ENCODE measurements at places on chromosomes 5 and 9.
A peak's percentile ranks its signal among the peaks of the same experiment; 100 is the strongest.

DNA sequence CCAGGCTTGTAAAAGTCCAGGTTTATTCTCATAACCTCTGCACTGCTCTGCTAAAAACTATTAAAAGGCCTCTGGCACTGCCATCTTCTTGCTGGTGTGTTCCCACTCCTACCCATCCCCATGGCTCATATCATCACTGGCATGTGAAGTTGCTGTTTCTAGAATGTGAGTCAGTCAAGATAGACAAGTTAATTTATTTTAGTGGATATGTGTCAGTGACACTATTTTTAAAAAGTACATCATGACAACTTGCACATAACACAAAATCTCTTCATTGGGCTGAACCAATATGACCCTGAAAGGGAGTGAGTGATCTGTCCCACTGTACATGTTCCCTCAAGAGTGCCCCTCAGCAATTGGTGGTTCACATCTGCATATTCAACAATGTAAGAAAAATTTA lies 299.7 kb downstream of the NFIB start:
- DNase-seq, result no peak

DNA sequence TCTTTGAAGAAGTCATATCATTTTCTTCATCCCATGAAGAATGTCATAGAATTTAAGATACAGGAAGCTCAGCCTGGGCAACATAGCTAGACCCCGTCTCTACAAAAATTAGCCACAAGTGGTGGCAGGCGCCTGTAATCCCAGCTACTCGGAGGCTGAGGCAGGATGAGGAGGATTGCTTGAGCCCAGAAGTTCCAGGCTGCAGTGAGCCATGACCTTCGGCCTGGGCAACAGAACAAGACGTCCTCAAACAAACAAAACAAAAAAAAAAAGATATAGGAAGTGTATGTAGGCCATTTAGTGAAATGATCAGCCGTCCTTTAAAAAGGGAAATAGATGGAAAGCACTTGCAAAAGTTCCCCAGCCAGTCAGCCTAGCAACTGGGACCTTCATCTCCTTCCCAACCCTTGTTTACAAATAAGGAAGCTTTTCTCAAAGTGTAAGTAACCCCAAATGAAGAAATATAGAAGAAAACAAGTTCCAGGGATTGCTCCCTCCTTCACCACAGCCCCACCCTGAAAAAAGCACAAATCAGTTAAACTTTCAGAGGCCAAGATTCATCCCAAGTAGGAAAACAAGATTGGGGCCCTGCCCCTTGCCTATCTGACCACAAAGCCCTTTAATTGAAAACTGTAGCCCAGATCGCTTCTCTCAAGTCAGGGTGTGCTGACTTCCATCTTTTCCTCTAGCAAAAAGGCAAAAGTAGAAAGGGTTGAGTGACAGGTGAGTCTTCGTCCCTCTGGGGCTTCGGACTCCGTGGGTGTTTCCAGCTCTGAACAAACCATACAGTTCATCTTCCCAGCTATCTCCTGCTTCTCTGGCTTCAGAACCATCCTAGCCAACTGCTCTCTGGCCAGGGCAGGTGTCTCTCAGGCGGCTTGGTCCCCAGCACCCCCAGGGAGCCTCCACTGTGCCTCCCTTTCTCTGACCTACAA lies 1.2 kb downstream of the SLC31A2 start:
- DNase-seq, result no peak

GRCh38 chr9:34976441-34976840 lies 13.1 kb upstream of the DNAJB5 start:
- DNase-seq, result no peak

GRCh38 chr9:136051837-136052471 lies 43.1 kb downstream of the NACC2 start:
- peak; percentile 94 for DNase-seq

GRCh38 chr5:153404747-153405146 lies 85.7 kb upstream of the GRIA1 start:
- no peak for DNase-seq

DNA sequence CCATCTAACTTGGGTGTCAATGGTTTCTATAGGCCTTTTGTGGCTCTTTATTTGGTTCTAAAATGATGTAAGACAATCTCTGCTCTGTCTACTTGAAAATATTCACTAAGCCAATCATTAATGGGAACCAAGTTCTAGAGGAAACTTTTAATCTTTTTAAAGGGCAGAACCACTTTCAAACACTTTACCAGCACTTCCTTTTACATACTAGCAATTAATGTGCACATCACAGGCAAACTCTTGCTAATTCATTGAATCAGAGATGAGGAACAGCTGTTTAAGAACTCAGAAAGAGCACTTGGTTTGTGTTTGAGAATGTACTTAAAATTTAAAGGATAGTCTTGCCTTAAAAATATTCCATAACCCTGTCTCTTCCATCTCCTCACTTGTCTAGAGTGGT lies 83.4 kb downstream of the PAPPA start:
- DNase-seq, result no peak

DNA sequence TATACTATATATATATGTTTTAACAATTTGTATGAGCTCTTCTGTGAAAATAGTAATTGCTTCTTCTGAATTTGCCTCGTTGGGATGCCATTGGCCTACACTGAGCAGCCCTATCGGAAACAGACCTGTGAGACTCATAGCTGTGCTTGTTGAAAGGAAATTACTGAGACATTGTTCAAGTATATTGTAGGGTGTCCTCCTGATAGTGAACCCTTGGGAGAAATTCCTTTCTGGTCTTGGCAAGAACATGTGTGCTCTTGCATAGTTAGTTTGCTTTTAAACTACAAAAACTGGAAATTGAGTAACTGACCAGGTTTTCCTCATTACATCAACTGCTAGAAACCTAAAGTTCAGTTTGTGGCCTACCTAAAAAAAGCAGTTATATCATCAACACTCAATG lies 160.9 kb downstream of the LURAP1L start:
- DNase-seq, result no peak

GRCh38 chr5:174725261-174725990 lies 1.0 kb downstream of the MSX2 start:
- no peak for DNase-seq

- DNase-seq, result peak; percentile 89
These were observed 34.4 kb downstream of the MAP1B start for GRCh38 chr5:72141440-72142355.

DNA sequence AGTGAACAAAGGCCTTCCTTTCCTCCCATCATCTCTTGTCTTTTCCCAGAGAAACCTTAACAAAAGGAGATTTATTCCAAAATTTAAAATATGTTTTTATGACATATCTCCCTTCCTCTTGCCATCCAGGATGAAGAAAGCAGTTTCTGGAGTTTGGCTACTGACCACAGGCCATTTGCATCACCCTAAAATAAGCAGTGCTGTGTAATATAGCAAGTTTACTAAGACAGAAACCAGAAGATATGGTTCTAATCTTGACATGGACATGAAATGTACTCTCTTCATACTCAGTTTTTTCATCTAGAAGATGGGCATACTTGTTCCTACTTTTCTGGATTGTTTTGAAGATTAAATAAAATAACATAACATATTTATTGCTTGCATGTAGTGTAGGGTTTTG lies 50.2 kb upstream of the ZFAND5 start:
- DNase-seq, result no peak

DNA sequence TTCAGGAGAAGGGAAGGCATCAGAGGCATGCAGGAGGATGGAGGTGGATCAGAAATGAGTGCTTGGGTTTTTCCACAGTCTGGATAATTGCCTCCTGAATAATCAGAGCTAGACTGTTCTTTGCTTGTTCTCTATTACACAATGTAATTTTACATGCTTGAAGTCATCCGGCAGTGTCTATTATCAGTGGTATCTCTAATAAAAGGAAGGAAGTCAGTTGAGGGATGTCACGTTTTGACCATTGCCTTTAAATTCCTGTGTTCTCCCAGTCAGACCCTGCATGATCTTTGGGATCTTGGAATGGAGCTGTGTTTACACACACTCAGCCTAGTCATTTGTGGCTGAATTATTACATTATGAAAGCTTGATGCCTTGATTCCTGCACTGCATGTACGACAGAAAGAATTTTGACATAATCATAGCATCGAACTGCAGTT lies 91.0 kb downstream of the PDE8B start:
- peak; percentile 34 for DNase-seq

DNA sequence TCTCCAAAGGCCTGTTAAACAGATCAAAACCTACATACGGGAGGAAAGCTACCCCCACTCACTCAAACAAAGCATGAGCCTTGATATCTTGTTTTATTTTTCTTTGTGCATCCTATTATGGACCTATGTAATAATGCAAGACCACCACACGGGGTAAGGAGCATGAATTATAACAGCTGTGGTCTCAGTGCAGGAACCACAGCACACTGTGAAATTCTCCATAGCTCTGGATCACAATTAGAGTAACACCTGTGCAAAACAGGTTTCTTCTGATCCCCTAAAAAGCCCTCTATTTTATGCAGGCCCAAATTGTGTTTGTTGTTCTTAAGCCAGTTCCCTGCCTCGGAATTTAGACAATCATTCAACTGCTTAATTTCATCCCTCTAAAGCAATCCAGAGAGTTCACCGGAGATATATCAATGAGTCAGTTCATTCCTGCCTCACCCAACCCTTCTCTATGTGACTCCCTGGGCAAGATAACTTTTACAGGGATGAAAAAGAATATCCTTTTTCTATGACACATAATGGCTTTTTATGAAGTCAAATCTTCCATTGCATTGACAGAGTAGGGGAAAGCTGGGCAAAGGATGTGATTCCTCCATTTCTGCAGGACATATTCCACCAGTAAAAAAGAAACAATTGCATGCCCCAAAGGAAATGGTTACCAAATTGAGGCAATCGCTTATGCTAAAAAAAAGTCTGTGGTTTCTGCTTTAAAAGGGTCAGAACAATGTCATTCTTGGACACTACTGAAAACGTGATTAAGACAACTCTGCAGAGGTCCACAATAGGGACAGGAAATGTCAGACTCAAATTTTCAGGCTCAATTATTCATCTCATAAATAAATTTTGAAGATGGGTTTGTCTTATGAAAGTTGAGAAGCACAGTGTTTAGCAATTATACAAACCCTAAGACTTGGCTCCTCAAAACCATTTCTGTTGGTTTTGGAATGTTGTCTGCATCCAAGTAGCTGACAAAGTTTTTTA lies 41.6 kb upstream of the FST start:
- DNase-seq, result no peak

- DNase-seq, result no peak
These were observed 138.2 kb upstream of the KLF4 start for GRCh38 chr9:107627781-107628180.

DNA sequence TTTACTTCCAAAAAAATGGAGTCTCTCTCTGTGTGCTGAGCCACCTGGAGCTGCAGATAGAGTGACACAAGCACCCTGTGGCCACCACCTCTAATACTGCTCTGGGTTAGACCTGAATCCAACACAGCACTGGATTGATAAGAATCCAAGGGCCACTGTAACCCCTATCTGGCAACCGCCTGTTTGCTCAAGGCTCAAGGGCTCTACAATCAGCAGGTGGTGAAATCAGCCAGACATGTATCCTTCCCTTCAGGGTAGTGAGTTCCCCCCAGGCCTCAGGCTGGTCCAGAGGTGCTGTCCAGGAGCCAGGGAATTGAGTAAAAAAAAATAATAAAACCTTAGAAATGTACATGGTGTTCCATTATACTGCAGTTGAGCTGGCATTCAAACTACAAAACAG lies 509.0 kb downstream of the KIF4B start:
- DNase-seq, result no peak

DNA sequence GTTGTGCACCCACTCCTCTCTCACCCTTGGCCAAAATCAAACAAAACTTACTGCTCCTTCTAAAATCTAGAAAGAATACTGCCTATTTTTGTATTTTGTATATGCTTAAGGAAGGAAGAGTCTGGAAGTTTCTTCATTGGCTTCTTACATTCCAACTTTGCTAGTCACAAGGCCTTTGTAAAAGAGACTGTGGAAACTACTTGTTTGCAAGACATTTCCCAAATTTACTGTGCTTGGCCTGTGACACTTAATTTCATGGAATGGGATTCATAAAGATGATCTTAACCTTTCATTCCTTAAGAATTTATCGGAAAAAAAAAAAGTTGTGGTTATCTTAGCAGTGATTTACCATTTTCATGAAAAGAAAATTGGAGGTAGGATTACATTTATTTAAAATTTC lies 208.9 kb downstream of the VPS13A start:
- DNase-seq, result no peak

DNA sequence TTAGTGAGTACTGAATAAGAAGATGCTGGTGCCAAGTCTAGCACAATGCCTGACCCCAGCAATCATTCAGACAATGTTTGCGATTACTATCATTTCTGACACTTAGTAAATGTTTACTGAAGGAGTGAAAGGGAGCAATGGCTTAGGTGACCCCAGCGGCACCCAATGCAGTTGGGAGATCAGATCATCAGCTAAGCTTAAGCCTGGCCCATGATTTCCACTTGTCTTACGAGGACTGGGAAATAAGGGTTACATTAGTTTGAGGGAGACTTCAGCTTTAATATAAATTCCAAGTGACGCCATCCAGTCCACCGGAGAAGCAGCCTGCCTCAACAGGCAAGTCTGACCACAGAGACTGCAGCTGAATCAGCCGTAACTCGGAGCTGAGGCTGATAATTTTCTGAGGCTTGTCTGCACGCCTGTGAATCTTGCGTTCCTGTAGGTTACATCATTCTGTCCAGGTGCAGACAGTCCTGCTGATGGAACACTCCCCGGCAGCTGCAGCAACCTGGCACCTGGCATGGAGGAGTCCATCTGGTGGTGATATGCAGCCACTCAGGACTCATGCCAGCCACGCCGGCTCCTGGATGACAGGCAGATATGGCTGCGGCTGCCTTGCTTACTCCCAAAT lies 34.9 kb upstream of the FGF1 start:
- no peak for DNase-seq

GRCh38 chr5:133409210-133409674 lies 203.1 kb downstream of the FSTL4 start:
- DNase-seq, result no peak

DNA sequence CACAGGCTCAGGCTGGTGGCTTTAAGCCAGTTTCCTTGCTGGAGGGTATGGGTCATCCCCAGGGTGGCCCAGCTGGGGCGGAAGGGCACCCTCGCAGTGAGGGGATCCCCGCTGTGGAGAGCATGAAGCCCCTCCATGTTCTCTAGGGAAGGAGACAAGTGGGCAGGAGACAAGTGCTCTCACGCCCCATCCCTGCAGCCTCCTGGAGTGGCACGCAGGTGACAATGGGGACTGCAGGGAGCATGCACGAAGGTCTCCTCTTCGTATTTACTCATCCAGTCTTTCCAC lies 83.3 kb downstream of the GTF3C4 start:
- no peak for DNase-seq

- DNase-seq, result no peak
These were observed 410.1 kb downstream of the AGTPBP1 start for GRCh38 chr9:85331626-85332025.

- DNase-seq, result no peak
These were observed 8.9 kb downstream of the DAB2IP start for GRCh38 chr9:121660367-121660766.

DNA sequence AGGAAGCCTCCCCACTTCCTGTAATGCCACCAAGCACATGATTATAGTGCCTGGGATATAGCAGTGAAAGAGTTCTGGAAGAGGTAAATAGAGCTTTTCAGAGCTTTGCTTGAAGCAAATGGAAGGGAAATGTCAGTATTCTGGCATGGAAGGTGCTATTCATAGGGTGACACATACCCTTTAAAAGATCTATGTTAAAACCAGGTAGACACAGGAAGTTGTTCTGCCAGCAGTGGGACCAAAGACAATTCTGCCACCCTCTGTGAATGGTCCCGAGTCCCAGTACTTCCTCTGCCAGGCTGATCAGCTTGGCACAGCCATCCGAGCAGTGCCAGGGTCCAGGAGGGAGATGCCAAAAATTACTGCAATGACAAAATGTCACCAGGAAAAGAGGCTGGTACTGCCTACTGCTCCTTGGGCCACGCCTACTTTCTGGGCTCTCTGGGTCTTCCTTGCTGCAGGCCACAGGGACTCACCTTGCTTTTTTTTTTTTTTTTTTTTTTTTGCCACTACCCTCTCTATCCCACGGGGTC lies 26.7 kb downstream of the GARNL3 start:
- no peak for DNase-seq

GRCh38 chr9:23622396-23622795 lies 203.6 kb downstream of the ELAVL2 start:
- DNase-seq, result no peak
